ENCODE measurements at places on chromosomes 5 and 9. TPM values are rescaled to one million over a fixed set of nuclear protein-coding genes. Genes with fewer than 3 reads are reported as not detected.
A peak's percentile ranks its signal among the peaks of the same experiment; 100 is the strongest.

GRCh38 chr9:113536166-113536482 lies 72.6 kb downstream of the RGS3 start:
- DNase-seq = no peak

DNA sequence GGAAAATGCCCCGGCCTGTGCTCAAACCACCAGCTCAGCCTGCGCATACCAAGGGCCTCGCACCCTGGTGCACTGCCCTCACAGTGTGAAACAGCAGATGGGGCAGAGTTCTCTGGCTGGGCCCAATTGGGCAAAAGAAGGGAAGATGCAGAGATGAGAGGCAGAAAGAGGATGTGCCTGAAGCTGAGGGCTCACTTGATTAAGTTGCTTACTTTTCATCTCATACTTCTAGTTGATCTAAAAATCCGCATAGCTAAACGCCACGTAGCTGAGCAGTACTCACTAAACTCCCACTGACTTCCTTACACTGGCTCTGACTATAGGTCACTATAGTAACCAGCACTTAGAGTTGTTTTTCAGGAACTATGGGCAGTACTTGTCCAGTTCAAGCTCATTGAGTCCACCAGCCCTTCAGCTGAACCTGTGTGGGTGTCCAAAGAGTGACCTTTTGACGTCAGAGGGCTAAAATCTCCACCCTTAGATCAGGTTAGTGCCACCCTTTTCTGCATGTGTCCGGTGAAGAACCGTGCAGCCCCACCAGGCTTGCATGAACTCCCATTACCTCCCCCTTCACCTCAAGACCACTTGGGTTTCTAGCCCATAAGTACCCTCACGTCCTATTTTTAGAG lies 215.2 kb downstream of the AUH start:
- DNase-seq = no peak

The PLPPR1 gene
- total RNA-seq = not detected

The EQTN gene
- not detected for total RNA-seq

DNA sequence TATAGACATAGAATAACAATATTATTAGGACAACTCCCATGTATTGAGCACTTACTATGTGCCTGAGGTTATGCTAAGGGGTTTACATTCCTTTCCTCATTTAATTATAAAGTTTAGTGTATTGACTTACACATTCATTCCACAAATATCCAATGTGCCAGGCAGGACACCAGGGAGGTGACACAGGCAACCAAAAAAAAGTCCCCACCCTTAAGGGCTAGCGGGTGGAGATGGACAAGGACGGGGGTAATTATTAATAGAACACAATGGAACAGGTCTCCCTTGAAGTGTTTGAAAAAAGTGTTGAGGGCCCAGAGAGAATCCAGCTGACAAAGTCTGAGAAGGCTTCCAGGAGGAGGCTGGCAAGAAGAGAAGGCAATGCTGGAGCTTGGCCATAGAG lies 5.7 kb downstream of the TBC1D2 start:
- no peak for DNase-seq

The SPACA9 gene
- total RNA-seq = 10.0 TPM

GRCh38 chr5:112253478-112254250 lies 165.4 kb downstream of the EPB41L4A start:
- DNase-seq = no peak

The TMEFF1 gene
- 0.54 TPM for total RNA-seq

The FCN2 gene
- total RNA-seq = not detected

The FBLL1 gene
- total RNA-seq = 0.54 TPM

DNA sequence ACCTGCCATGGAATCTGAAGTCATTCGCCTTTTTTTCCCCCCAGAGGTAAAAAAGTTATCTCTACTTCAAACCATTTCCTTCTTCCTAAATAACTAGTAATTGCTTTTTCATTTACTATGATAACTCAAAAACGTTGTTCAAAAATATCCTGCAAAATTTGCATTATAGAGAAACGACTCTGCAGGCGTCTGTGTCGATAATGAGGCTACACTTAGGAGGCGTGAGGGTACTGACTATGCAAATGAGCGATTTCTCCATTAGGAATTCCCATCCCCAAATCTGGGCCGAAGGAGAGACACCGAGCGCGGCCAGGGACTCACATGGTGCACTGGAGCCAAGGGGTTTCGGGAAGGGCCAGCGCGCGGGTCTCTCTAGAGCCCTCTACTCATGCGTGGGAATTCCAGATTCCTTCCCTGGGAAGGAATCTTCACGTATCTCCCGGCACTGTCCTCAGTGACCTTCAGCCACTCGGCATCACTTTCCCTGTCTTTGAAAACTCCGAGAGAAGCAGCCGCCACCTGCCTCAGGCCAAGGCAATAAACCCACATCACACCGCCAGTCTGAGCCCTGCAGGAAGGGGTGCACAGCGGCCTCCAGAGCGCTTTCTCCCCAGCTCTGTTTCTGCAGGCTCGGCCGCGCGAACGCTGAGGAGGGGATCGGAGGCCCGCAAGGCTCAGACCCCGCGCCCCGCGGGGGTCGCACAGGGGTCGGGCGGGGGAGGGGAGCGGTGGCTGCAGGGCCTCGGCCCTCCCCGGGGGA lies 718 bp upstream of the DENND4C start:
- DNase-seq = no peak

DNA sequence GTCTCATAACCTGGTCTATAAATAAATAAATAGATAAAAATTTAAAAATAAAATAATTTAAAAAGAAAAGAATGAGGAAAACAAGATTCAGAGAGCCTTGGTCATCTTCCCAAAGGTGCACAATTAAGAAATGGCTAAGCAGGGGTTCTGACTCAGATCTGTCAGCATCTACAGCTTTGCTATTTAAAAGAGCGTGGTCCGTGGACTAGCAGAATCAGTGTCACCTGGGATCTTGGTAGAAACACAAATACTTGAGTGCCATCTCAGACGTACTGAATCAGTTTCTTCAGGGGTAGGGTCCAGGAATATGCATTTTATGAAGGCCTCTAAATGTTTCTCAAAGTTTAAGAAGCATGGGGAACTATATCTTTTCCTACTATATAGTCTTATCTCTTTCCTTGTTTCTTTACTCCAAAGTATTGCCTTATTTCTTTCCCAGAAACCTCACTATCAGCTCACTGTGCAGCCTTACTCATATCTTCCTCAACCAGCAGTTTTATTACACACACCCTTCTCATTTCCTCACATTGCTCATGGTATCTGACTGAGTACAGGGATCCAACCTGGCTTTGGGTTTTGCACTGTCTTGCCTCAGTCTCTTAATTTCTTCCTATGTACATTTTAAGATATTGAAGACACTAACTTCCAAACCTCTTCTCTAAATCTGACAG lies 58.6 kb downstream of the TMC1 start:
- DNase-seq = no peak

The TAF11L2 gene
- total RNA-seq = not detected

DNA sequence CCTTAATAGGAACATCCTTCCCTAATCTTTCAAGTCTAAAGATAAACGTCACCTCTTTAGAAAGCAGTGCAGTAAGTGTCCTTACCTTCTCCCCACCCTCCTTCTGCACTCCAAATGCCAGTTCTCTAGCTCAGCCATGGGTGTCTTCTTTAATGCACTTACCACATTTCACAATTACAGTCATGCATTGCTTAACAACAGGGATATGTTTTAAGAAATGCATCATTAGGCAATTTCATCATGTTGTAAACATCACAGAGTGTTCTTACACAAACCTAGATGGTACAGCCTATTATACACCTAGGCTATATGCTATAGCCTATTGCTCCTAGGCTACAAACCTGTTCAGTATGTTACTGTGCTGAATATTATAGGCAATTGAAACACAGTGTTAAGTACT lies 91.2 kb downstream of the RFX3 start:
- no peak for DNase-seq

DNA sequence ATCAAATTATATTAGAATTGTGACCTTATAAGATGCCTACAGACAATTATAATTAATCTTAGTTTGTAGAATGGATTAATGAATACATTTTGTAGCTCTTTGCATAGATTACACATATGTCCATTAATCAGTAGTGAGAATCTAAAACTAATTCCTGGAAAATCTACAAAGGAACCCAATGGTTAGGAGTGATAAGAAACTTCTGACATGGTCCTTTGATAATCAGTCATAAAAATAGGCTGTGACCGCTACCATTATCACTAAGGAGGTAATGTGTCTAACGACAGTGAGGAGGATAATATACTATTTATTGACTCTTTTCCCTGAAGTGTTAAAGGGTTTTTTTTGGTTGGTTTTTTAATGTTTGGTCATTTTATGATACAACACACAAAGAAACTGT lies 46.6 kb downstream of the BNC2 start:
- no peak for DNase-seq

The PPIC gene
- not detected for total RNA-seq

GRCh38 chr5:169153405-169153804 lies 147.5 kb downstream of the SLIT3 start:
- DNase-seq = no peak

The SUB1 gene
- 36.6 TPM for total RNA-seq

The ADRB2 gene
- 3.0 TPM for total RNA-seq

The PCSK5 gene
- total RNA-seq = 3.0 TPM

DNA sequence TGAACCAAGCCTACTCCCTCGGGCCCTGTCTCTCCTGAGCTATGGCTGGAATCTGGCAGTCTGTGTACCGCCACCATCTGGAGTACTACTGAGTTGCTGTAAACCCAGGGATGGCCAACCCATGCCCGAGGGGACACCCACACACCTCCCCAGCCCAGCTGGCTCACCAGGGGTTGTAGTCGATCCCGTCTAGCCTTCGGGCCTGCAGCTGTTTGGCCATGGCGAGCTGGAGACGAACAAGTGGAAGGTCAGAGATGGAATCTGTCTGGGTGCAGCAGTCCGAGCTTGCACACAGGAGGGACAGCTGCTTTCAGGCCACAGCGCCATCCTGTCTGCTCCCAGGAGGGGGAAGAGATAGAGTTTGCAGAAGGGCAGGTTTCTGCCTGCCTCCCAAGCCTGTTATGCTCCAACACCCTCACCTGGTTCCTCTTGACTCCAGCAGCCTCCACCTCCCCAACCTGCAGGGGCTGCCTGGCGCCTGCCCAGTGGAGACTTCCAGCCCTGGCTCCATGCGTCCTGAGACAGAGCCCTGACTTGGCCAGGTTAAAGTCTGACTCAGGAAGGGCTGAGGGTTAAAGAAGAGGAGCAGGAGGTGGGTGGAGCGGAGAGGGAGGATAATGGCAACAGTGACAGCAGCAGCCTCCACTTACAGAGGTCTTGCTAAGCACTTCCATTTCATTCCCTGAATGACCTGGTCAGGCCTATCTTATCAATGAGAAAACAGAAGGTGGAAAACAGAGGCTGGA lies 15.8 kb upstream of the SPOUT1 start:
- no peak for DNase-seq

DNA sequence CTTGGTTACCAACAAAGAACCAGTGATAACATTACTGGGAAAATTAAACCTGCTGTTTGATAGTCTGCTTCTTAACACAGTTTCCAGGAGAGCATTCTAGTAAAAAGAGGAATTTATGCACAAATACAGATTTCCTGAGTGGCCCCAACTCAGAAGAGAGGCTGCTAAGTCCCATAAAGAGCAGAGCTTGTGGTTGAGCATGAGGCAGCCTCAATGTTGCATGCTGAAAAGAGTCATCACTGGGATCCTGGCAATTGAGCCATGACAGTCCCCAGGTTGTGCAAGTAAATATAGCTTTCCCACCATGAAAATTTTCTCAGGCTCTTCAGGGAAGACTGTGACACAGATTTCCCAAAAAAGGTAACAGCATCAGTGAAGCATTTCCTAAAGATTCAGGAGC lies 47.5 kb upstream of the ADRB2 start:
- DNase-seq = no peak

GRCh38 chr5:121640298-121640697 lies 211.4 kb upstream of the FTMT start:
- no peak for DNase-seq

The SH3PXD2B gene
- 1.3 TPM for total RNA-seq

- DNase-seq = no peak
These were observed 215.8 kb downstream of the EPB41L4A start for GRCh38 chr5:112203229-112203628.

The AGXT2 gene
- total RNA-seq = not detected

The KCNN2 gene
- total RNA-seq = under 0.01 TPM

DNA sequence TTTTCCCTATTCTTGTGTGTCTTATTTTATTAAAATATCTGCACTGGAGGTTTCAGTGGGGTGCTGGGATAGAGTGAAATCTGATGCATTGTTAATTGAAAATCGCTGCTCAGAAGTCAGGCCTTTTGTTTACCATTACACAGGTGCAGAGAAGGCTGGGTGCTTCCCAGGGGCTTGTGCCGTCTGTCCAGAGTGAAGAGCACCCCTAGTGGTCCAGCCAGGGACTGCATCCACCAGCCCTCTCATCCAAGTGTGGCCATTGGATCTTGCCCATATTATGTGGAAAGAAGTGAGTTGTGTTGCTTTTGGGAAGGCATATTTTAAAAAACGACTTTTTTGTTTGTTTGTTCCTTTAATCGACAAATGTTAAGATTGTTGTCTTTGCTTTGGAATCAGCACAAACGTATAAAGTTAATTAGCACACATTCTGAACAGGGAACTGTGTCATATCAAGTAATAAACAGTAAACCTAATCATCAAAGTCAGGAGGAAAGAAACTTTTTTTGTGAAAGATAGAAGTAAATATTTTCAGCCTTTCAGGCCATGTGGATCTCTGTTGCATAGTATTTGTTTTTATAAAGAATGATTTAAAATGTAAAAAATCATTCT lies 315.6 kb downstream of the MTRR start:
- DNase-seq = peak; percentile 28

- DNase-seq = no peak
These were observed 21.8 kb downstream of the ANKRD31 start for GRCh38 chr5:75214928-75215327.

DNA sequence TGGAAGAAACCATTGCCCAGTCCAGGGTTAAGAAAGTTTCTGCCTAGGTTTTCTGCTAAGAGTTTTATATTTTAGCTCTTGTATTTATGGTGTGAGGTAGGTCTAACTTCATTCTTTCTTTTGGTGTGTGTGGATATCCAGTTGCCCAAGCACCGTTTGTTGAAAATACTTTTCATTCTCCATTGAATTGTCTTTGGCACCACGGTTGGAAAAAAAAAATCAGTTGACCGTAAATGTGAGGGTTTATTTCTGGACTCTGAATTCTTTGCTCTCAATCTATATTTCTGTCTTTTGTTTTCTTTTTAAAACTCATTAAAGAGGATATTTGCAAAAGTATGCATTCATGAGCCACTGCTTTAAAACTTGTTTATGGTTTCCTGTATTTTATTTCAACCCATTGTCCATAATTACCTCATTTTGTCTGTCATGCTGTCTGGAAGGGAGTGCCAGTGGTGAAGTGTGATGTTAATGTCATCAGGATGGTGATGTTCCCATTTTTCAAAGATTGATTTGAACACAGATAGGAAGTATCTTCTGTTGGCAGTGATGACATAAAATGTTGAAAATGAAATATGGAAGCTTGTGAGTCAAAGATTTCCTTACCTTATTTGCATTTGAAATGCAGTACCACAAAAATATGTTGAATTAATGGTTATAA lies 33.9 kb downstream of the HABP4 start:
- DNase-seq = no peak

All from hematopoietic multipotent progenitor cell (in vitro differentiated cells).